NCI-H526 treated with DMSO at 0.1 percent for 48 hours (cell line): ENCODE measurements at places on chromosomes 1 and 21.

DNA sequence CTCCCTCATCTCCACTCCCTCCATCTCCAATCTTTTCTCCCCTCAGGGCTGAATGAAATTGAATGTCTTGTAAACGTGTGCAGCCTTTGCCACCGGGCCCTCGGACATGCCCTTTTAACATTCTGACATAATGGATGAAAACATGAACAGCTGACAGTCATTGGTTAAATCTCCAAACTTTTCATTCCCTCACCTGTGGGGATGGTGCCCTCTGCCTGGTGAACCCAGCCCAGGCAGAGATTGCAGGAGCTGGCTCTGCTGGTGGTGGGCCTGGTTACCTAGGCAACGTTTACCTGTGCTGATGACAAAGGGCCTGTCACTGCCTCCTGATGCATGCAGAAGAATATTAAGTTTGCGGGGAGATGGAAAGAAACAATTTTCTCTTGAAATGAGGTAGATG lies 21.3 kb downstream of the ST6GALNAC3 start:
- no peak for DNase-seq

GRCh38 chr21:36551731-36552433 lies 72.0 kb upstream of the CLDN14 start:
- no peak for DNase-seq

DNA sequence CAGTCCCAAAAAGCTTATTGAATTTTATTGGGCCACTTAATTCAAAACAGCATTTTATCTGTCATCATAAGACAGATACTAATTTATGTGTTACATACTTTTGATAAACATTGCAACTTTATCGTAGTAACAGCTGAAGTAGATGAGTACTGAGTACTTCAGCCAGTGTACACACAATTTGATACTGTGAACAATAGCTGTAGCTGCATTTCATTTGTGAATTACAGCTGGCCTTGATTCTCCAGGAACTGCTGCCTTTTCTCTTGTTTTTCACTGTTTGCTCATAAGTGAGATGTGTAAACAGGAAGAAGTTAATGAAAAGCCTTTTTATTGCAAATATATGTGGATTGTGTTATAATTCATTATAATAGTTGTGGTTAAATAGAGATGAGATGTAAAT lies 10.2 kb downstream of the UAP1 start:
- DNase-seq = no peak

DNA sequence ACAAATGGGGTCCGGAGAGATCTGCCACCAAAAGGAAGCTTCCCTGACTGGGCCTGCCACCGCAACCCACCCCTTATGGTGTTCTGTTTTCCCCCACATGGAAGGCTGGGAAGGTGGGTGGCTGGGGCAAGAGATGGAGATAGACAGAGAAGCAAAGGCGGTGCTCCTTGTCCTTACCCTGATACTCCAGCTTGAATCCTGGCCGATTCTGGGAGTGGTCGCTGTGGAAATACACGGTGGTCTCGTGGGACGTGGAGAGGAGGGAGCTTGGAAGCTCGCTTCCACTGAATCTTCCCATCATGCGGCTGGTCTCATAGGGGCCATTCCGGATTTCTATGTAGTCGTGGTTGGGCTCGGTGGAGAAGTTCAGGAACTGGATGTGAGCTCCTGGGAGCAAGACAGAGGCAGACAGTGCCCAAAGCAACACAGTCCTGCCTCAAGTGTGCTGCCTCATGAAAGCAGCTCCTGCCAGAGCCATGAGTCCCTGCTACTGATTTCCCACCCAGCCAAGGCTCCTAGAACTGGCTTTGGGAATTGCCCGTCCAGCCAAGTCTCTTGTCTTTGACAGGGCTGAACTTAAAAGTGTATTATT lies 138.5 kb downstream of the ZSCAN20 start:
- DNase-seq = no peak

DNA sequence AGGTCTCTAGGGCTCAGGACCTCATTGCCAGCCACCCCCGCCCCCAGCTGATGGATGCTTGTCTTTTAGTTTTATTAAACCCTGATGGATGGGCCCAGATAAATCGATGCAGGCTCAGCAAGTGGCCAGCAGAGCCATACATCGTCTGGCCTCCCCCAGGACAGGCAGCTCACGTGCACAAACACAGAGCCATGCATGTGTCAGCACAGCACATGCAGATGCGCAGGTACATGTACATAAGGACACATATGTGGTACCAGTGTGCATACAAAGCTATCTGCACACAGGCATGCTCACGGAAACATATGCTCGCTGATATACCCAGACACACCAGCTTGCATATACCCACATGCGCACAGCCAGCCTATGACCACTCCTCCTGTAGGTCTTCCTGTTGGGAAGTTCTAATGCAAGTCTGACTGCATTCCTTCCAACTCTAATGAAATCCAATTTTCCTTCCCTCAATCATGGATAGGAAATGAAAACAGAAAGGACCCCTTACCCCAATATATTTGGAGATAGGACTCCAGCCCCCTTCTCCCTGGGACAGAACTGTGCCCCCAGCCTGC lies 897 bp downstream of the COL16A1 start:
- DNase-seq = no peak

- no peak for DNase-seq
Observed at GRCh38 chr1:45840704-45841103, 37.3 kb downstream of the MAST2 start.

GRCh38 chr21:28393279-28393678 lies 599.4 kb downstream of the LTN1 start:
- no peak for DNase-seq

GRCh38 chr1:6497215-6497866 lies 5.9 kb upstream of the PLEKHG5 start:
- peak; percentile 30 for DNase-seq

GRCh38 chr1:223076362-223076761 lies 66.7 kb downstream of the TLR5 start:
- DNase-seq = no peak

- no peak for DNase-seq
Observed at GRCh38 chr1:237763137-237763536, 127.6 kb downstream of the ZP4 start.

- DNase-seq = no peak
Observed at GRCh38 chr1:36706416-36706815, 223.7 kb upstream of the CSF3R start.

DNA sequence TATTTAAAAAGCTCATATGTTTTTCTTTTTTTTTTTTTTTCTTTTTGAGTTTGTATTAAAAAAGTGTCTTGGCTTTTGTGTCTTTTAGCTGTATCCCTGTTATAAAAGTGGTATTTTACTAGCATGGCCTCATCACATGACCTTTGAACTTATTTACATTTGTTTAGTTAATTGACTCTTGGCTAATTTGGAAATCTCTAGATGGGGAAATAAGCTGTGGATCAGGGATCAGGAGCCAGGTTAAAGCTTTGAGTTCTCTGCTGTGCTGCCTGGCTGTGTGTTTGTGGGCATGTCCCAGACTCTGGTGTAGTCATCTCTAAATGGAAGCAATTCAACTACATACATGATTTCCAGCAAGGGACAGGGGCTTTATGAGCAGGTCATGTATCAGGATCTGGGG lies 56.5 kb downstream of the HHAT start:
- no peak for DNase-seq

- no peak for DNase-seq
Observed at GRCh38 chr21:44751799-44752636, 40.6 kb upstream of the TSPEAR start.

DNA sequence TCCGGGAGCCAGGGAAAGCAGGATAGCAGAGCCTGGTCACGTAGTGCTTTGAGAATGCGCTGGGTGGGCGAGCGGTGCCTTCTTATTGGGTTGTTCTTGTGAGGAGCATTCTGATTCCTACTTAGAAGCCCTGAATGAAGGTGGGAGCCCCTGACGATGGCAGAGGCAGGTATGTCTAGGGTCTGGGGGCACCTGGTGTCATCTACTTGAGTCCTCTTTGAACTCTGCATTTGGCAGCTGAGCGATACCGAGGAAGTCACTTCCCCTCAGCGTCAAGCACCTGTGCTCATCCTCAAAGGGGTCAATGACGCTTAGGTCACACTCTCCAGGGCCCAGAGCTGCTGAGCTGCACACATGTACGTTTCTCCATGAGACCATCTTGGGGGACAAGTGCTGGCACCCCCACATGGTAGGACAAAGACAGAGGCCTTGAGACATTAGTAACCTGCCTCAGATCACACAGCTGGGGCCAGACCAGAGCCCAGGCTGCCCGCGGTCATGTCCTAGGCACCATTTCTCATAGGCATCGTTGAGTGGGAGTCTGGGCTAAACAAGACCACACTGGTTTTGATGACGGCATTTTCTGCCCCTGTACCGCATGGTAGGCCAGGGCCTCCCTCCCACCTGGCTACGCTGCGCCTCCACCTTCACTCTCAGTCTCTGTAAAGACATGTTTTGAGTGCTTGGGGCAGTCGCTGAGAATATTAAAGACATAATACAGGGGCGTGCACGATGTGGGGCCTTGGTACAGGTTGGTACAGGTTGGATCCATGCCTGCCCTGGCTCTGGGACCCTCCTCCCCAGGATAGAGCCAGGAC lies 69.1 kb upstream of the ABCG1 start:
- no peak for DNase-seq

DNA sequence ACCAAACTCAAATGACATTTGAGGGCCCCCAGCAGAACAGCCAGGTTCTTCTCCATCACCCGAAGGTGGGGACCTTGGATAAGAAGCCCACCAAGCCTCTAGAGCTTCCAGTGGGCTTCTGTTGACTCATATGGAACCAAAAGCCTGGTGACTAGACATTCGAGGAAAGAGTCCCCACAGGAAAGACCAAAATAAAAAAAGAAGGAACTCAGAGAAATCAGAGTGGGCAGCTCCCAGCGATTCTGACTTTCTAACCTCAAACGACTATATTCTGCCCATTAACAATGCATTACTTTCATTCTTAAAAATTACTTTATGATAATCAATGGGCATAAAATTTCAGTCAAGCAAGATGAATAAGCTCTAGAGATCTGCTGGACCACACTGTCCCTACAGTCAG lies 9.6 kb upstream of the CHIT1 start:
- no peak for DNase-seq

- no peak for DNase-seq
Observed at GRCh38 chr1:71557138-71557537, 476.3 kb upstream of the ZRANB2 start.

DNA sequence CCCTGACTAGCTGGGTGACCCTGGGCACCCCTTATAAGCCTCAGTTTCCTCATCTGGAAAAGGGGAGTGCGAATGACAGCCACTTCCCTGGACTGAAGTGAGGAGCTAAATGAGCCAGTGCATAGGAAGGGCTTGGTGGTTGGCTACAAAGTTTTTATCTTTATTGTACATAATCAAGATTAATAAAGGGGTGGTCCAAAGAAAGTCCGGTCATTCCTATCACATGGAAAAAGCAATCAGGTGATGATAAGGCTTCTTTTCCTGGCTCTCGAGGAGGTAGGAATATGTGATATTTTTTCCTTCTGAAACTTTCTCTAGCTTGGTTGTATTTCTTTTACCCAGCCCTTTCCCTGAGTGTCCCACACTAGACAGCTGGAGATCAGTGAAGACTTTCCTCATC lies 56.5 kb downstream of the TMCO4 start:
- DNase-seq = no peak

- no peak for DNase-seq
Observed at GRCh38 chr1:186234976-186235686, 139.9 kb downstream of the TPR start.

DNA sequence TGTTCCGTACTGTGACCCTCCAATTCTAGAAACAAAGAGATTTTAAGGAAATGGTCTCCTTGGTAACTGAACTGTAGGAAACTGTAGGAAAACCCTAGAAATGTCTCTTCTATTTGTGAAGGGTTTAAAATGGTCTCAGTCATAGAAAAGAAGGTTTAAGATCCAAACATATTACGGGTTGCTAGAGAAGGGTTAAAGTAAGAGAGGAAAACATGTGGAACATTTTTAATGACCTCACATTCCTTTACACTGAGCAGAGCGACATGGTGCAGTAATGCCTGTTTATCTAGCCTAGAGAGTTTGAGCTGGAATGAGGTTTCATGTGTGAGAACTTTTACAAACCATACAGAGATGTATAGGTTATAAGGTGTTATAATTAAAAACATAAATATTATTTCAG lies 36.9 kb upstream of the C1orf105 start:
- no peak for DNase-seq

GRCh38 chr1:210635108-210635507 lies 306.4 kb downstream of the HHAT start:
- no peak for DNase-seq

DNA sequence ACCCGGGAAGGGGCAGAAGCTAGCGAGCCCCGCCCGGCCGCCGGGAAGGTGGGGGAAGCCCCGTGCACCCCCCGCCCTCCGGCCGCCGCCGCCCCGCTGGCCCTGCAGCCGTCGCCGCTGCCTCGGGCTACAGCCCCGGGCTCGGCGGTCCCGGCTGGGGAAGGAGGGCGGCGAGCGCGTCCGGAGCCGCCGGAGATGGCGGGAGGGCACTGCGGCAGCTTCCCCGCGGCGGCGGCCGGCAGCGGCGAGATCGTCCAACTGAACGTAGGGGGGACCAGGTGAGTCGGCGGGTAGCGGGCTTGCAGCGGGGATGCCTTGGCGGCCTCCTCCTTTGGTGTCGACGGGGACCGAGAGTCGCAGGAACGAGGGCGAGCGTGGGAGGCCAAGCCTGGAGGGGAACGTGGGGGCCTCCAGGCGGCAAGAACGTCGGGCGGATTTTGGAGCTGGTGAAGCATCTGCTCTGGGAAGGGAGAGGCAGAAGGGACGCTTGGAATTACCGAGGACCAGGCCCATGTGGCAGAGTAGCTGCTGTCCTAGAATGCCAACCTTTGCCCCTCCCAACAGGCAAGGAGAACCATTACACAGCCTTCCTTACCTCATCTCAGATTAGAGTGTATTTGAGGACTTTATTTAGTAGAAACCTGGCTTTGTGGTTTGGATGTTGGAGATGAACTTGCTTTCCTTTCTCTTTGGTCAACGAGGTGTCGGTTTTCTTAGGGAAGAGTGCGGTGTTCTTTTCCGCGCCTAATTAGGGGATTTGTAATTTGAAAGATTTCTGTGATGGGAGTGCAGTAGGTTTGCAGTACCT lies 591 bp downstream of the KCTD3 start:
- DNase-seq = peak; percentile 61

DNA sequence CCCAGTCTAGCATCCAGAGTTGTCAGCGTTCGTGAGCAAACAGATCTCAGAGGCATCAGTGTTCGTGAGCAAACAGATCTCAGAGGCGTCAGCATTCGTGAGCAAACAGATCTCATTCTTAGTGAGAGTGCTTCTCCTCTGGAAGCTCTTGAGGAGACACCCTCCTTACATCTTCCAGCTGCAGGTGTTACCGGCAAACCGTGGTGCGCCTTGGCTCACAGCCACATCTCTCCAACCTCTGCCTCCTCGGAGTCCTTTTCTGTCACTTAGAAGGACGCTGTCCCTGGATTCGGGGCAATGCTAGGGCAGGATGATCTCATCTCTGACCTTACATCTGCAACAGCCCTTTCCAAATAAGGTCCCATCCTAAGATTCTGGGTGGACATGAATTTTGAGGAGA lies 14.6 kb upstream of the UMODL1 start:
- DNase-seq = peak; percentile 78

GRCh38 chr21:17729455-17729854 lies 89.7 kb downstream of the C21orf91 start:
- no peak for DNase-seq
